ENCODE measurements at places on chromosomes 16 and 17.

- DNase-seq = no peak
Observed at GRCh38 chr16:64236316-64236715, 885.5 kb downstream of the CDH11 start.

- no peak for DNase-seq
Observed at GRCh38 chr16:27853651-27854050, 209.9 kb downstream of the GSG1L start.

DNA sequence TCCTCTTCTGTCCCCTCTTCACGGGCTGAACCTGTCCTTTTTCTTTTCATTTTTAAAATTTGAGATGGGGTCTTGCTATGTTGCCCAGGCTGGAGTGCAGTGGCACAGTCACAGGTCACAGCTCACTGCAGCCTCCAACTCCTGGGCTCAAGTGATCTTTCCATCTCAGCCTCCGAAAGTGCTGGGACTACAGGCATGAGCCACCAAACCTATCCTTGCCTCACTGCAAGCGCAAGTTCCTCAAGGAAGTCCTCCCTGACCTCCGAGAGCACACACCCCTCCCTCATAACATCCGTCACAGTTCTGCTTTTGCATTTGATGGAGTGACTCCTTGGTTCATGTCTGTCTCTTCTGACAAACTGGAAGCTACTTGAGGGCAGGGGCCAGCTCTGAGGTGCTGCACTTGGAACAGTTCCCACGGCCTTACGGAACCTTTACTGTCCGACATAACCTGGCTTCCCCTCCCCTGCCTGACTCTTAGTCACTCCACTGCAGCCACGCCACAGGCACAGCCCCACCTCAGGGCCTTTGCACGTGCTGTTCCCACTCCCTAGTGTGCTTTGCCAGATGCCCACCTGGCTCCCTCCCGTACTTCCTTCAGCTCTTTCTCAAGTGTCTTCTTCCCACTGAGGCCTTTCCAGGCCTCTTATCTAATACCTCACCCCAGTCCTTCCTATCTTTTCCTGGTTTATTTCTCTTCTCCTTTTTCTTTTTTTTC, 4.4 kb downstream of the TBX6 start:
- DNase-seq = no peak

DNA sequence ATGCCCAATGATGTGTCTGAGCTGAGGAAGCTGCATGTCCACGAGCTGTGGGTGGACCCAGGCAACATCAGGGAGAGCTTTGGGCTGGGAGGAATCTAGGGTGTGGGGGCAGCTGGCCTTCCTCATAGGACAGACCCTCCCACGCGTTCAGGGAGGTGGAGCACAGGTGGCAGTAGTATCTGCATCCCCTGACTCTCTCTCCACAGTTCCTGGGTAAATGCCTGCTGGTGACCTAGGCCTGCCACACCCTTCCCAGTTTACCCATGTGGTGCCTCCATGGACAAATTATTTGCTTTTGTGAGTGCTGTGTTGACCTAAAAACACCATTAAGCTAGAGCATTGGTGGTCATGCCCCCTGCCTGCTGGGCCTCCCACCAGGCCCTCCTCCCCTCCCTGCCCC, 3.2 kb downstream of the HBM start:
- no peak for DNase-seq

- DNase-seq = no peak
Observed at GRCh38 chr17:55783684-55784245, 32.9 kb downstream of the PCTP start.

DNA sequence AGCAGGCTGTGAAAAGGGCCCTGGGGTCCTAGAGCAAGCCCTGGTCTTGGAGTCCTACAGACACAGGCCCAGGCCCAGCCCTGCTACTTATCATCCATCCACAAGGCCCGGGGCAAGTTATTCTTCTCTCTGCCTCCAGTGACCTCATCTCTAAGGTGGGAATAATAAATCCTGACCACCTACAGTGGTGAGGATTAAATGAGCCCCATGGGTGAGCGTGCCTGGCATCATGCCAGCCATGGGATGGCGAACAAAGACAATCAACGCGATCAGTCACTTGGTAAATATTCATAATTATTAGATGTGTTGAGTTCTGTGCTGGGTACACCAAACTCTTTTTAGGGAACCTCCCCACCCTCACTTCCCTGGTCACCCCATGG, 5.5 kb downstream of the KRT15 start:
- no peak for DNase-seq

GRCh38 chr16:70705056-70705455, 19.2 kb upstream of the MTSS2 start:
- DNase-seq = no peak

All from astrocyte of the cerebellum (primary cell).